ENCODE measurements at places on chromosomes 7 and 10. TPM values are rescaled to one million over a fixed set of nuclear protein-coding genes. Genes with fewer than 3 reads are reported as not detected.

- no peak for DNase-seq
These were observed 50.2 kb downstream of the LAMB4 start for GRCh38 chr7:108079648-108080591.

- DNase-seq = no peak
These were observed 2.0 kb downstream of the GARS1 start for GRCh38 chr7:30596721-30597120.

- no peak for DNase-seq
These were observed 94.3 kb upstream of the AFAP1L2 start for GRCh38 chr10:114498413-114499111.

DNA sequence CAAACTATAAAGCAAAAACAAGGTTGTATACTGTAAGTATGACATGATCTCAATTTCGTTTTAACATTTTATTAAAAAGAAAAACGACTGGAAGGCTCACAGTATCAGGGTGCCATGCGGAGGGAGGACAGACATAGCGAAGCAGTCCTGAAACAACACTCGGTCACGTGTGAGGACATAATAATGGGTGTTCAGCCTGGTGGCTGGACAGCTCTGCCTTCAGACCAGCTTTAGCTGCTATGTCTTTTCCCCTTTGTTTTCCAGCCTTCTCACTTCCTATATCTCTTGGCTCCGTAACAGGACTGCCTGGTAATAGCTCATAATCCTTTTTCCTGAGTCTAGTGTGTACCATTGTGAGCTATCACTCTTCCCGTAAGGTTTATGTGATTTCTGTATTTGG is 18.4 kb upstream of the KLF14 start:
- DNase-seq = no peak

- DNase-seq = no peak
These were observed 1.9 kb upstream of the ITPRIP start for GRCh38 chr10:104340111-104340526.

GRCh38 chr10:101097881-101098280 is 33.2 kb upstream of the TLX1 start:
- no peak for DNase-seq

DNA sequence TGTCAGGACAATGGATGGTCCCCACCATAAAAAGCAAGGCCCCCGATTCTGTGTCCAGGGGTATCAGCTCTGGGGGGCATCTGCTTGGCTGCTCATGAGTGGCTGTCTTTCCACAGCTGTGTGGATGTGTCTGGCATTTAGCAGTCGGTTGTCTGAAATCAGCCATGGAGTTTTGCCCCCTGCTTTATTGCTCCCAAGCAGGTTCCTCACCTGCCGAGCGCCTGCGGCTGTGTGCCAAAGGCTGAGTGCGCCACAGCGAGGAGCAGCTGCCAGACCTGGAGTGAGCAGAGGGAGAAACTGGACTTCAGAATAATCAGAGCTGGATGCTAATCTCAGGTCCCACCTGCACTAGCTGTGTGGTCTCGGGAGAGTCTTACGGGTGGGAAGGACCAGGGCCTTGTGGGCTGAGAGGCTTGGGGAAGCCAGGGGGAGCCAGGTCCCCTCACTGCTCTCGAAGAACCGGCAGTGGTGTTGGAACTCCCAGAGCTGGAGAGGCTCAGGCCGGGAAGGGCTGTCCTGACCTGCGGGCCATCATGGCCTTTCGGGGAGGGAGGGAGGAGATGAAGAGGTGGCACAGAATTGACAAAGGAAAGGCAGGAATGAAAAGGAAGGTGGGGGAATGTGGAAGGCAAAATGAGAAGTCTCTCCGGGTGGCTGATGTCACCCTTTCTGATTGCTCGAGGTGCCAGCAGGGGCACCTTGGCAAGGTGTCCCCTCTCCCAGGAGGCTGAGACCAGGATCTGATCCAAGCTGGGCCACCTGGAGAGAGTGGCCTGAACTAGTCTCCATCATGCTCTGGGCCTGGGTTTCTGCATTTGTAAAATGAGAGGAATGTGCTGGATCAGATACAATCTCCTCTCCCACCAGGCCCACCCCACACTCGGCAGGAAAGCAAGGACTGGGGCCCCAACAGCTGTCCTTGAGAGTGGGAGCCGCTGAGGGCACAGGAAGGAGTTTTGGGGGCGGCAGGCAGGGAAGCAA is 30.2 kb upstream of the LEP start:
- DNase-seq = no peak

GRCh38 chr10:78258323-78259030 is 224.8 kb downstream of the RPS24 start:
- DNase-seq = no peak

DNA sequence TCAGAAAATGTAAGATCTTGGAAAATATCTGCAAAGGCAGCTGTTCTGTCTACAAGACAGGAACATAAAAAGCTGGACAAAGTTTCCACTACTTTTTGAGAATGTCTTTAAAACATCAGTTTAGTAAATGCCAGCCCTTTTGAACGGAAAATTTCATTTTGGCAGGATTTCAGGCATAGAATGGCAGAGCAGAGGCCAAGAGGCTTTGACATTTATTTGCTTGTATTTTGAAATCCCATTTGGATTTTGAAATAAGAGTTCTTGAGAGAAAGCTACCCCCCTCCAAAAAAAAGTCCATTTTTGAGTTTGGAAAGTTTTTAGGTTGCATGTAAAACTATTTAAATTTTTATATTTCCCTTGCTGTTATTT is 3.1 kb upstream of the ETV1 start:
- no peak for DNase-seq

DNA sequence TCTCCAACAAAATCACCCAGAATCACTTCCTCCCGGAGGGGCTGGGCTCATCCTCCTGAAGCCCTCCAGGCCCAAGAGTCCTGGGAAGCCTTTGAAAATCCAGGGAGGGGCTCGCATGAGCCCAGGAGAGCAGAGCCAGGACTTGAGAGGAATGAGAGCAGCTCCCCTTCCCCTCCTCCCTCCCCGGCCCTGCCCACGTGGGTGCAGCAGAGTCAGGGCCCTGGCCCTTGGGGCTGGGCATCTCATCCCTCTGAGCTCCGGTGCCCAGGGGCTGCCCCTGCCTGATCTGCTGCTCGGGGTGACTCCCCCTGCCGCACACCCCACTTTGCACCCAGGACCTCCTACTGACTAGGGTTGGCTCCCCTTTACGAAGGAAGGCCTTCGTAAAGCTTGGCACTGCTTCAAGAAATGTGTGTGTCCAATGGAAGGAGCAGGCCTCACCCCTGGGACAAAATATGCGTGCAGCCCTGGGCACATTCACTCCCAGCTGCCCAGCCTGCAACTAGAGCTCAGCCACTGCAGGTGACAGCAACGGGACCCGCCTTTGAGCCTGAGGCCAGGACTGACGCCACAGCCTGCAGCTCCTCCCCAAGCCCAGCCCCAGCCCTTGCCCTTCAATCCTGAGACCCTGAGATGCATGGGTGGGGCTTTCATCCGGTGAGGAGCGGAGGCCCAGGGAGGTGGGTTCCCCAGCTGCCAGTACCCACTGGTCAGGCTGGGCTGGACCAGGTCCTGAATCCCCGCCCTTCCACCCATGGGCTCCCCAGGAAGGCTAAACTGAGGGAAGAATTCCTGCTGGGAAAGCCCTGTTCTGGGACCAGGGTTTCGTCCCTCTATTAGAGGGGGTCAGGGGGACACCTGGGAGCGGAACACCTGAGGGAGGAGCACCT is 21.8 kb downstream of the PWWP2B start:
- DNase-seq = peak; percentile 49

- DNase-seq = peak; percentile 72
These were observed 17.0 kb upstream of the NODAL start for GRCh38 chr10:70458329-70459060.

- DNase-seq = no peak
These were observed 32.8 kb downstream of the SLC35G1 start for GRCh38 chr10:93926613-93927012.

DNA sequence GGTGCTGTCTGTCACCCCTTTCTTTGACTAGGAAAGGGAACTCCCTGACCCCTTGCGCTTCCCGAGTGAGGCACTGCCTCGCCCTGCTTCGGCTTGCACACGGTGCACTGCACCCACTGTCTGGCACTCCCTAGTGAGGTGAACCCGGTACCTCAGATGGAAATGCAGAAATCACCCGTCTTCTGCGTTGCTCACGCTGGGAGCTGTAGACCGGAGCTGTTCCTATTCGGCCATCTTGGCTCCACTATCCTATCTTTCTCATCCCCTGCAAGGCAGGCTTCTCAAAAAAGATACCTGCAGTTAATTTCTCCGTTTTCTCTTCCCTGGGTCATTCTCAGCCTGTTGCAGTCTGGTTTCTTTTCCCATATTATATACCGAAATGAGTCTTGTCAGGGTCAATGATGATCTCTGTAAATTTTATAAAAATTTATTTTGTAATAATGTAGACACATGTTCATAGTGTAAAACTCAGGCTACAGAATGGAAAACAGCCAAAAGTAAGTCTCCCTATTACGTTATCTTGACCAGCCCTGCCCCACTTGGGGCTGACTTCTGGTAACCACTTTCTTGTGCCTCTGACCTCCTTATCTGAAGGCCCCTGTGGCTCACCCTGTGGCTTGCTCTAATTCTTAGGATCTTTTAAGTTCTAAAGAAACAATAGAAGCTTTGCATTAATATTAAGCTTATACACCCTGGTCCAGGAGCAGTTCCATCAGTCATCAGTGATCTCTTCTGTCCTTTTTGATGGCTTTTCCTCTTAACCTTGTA is 20.7 kb downstream of the BLVRA start:
- no peak for DNase-seq

DNA sequence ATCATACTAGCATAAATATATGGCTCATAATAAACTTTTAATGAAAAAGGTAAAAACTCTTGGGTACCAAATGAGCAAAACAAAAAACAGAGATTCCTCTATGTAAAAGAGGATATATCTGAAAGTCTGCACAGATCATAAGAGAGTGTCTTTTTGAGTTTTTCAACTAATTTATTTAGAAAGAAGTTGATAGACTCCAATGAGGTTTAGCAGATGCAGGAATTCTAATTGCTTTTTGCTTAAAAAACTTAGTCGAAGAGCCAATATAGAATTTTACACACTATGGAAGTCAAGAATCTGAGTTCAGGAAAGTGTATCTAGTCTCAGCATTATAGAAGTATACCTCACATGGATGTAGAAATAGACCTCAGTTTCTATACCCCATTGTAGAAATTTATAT is 3.4 kb upstream of the MLLT10 start:
- DNase-seq = no peak

DNA sequence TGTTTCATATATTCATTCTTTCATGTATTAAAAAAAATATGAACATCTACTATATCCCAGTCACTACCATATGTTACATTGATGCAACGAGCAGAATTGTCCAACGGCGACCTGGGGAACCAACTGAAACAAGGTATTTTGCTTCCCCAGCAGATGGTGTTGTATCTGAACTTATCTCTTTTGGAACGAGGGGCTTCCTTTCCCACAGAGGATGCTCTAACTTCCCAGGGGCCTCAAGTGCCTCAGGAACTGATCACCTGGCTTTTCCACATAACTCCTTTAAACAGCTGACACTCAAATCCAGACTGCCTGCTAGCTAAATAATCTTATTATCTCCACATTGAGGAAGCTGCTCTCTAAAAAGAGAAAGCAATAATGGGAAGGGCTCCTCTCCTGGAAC is 259.3 kb downstream of the HTR7 start:
- DNase-seq = no peak

DNA sequence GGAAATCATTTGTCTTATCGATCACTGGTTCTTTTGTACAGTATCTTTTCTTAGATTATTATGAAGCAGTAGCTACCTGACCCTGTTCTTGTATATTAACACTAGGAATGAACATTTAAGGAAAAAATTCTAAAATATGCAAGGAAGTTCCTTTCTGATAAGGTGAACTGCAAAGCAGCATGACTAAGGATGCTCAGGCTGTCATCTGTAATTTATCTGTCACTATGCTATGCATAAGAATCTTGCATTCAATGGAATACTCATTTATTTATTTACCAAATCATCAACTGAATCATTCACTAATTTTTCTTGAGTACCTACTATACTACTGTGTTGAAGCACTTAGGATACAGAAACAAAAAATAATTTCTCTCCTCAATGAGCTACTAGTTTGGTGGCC is 5.8 kb downstream of the GSDME start:
- DNase-seq = no peak

- no peak for DNase-seq
These were observed 119.2 kb downstream of the ADCYAP1R1 start for GRCh38 chr7:31171216-31171785.

GRCh38 chr10:100970914-100971811 is 1.9 kb downstream of the SEMA4G start:
- no peak for DNase-seq

- DNase-seq = no peak
These were observed 190.3 kb upstream of the TMEM196 start for GRCh38 chr7:19963695-19964094.

- DNase-seq = no peak
These were observed 36.2 kb upstream of the EFCAB10 start for GRCh38 chr7:105617280-105618015.

DNA sequence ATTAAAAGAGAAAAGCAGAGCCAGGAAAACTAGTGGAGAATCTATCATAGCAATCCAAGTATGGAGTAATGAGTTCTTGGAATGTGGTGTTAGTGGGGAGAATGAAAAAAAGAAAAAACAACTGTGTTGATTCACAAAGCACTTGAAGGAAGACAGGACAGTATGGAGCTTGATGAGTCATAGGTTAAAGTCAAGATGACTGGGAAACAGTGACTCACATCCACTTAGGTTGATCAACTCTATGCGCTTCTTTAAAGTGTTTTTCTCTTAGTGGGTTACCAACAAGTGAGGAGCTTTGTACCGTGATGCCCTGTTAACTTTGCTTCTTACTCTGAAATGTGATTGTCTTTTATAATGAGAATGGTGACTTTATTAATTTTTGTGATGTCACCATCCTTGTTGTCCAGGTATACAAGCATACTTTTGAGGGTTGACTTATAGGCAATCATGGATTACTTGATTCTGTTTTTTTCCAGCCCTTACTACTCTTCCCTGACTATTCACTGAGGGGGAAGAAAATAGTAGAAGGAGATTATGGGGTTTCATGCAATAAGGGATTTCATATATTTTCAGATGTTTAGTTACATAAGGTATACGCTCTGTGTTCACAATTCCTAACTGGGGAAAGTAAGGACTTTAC is 32.1 kb upstream of the MDFIC start:
- no peak for DNase-seq

GRCh38 chr7:22386865-22387264 is 29.9 kb upstream of the RAPGEF5 start:
- DNase-seq = no peak

GRCh38 chr10:37403776-37404175 is 278.4 kb downstream of the ANKRD30A start:
- DNase-seq = no peak

GRCh38 chr7:8211725-8212096 is 50.3 kb downstream of the ICA1 start:
- DNase-seq = no peak

The GNA12 gene
- total RNA-seq = 34.7 TPM

The PRKG1 gene
- 22.7 TPM for total RNA-seq

The PRSS37 gene
- not detected for total RNA-seq

The PROSER2 gene
- 2.0 TPM for total RNA-seq

The CHN2 gene
- total RNA-seq = 6.6 TPM

The MMRN2 gene
- 0.28 TPM for total RNA-seq

The CACNB2 gene
- total RNA-seq = 3.4 TPM

The ARMH3 gene
- total RNA-seq = 11.8 TPM

The FIGNL1 gene
- total RNA-seq = 45.0 TPM

The IFIT3 gene
- 0.06 TPM for total RNA-seq

The PILRA gene
- total RNA-seq = 0.68 TPM

The ZNF425 gene
- total RNA-seq = 4.2 TPM

All from neural progenitor cell (in vitro differentiated cells).